ENCODE measurements at places on chromosomes 7 and 10.
A peak's percentile ranks its signal among the peaks of the same experiment; 100 is the strongest.

- no peak for DNase-seq
Observed at GRCh38 chr7:28362812-28363211, 49.5 kb upstream of the CREB5 start.

DNA sequence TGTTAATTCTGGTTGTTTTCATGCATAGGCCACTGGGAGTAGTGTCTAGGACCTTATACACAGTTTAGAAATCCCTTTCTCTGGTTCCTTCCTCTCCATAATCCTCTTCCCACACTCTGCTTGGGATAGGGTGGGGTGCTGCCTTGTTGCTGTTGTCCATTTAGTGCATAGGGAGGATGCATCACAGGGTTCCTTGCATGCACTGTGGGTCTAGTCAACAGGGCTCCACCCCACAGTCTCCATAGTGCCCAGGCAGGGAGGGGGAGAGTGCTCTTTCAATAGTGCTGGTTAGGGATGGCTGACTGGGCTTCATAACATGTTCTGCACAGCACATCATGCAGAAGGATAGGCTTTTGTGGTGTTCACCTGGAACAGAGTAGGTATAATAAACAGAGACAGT, 81.1 kb downstream of the ARHGAP12 start:
- no peak for DNase-seq

DNA sequence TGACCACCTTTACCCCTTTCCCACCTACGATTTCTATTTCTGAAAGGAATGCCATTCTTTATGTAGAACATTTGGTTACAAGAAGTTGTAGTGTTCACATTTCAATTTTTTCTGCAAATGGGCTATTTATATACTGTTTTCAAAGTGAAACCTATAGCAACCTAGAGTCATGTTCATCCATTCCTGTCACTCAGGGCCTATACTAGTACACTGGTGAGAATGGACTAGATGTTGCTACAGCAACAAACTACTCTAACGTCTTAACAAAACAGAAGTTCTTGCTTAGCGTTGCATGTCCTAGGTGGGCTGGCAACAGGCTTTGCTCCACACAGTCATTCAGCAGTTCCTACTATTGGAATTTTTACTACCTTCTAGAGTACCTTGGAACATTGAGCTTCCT, 16.3 kb downstream of the CASD1 start:
- DNase-seq, result no peak

DNA sequence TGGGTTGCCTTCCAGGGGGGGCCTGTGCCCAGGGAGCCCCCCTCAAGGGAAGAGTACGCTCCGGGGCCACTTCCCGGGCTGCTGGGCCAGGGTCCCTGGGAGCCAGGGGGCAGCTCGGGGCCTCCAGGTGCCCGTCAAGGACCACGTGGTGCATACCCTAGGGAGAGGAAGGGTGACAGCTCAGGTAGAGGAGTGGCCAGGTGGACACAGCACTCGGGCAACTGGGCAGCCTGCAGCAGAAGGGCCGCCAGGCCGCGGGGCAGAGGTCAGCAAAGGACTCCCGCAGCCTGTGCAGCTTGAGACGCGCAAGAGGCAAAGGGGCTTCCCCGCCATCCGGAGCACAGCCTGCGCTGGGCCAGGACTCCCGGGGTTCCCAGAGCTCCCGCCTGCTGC, 26.4 kb downstream of the AP5Z1 start:
- DNase-seq, result no peak

DNA sequence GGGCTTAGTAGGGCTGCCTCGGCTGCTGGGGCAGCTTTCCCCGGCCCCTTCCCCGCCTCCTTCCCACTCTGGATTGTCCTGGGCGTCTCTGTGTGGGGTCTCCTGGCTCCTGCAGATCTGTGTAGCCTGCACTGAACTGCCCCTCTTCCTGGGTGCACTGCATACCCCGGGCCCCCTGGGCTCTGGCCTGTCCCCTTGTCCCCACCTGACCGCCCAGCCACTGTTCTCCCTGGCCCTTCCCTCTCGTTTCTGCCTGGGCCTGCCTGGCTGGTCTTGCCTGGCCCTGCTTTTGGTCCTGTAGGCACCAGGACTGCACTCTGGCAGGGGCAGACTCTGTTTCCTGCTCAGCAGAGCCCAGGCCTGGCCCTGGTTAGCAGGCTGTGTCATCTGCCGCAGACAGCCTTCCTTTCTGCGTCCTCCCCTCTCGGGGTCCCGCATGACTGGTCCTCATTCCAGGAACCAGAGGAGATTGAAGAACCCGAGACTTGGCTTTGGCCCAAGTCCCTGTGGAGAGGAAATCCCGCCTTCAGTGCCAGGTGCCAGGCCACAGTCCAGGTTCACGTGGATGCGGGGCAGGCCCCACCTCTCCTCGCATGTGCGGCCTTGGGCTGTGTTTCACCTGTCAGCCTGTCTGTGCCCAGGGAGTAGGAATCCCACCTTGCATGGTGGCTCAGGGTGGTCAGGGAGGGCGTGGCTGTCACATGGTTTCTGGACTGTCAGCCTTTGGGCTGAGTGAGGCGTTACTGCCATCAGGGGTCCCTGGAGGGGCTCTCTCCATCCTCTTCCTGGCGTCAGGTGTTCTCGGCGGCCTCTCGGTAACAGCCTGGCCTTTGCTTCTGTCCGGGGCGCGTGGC, 9.2 kb downstream of the INPP5A start:
- DNase-seq, result no peak

DNA sequence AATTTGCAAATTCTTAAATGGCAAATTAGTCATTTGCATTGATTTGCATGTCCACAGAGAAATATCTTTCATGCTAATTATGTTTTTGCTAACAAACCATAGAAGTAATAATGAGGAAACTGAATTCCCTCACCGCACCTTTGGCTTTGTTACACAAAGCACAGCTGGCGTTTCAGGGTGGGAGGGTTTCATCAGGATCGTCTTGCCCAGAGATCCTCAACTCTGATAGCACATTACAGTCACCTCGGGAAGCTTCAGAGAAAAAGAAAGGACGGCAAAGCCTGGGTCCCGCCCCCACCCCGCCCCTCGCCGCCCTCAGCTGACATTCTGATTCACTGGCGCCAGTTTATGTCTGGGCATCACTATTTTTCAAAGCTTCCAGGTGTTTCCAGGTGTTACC, 119.4 kb downstream of the PTPRN2 start:
- no peak for DNase-seq

- DNase-seq, result no peak
Observed at GRCh38 chr10:68345621-68346020, 12.9 kb upstream of the PBLD start.

- no peak for DNase-seq
Observed at GRCh38 chr10:118633786-118634185, 38.3 kb upstream of the PRLHR start.

DNA sequence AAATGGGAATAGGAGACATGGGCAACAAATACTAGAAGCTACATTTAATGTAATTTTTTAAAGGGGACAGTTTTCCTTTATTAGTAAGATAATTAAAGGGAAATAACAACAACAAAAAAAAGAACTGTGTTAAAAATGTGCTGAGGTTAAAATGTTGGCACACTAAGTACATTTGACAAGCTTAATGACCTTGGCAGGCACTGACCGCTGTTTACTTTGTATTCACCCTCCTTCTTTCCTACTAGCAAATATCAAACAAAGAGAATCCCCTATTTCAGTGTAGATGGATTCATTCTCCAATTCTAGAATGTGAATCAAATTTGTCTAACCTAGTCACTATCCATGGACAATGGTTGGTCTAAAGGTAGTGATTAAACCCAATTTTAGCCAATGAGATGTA, 77.5 kb upstream of the TOMM7 start:
- no peak for DNase-seq

DNA sequence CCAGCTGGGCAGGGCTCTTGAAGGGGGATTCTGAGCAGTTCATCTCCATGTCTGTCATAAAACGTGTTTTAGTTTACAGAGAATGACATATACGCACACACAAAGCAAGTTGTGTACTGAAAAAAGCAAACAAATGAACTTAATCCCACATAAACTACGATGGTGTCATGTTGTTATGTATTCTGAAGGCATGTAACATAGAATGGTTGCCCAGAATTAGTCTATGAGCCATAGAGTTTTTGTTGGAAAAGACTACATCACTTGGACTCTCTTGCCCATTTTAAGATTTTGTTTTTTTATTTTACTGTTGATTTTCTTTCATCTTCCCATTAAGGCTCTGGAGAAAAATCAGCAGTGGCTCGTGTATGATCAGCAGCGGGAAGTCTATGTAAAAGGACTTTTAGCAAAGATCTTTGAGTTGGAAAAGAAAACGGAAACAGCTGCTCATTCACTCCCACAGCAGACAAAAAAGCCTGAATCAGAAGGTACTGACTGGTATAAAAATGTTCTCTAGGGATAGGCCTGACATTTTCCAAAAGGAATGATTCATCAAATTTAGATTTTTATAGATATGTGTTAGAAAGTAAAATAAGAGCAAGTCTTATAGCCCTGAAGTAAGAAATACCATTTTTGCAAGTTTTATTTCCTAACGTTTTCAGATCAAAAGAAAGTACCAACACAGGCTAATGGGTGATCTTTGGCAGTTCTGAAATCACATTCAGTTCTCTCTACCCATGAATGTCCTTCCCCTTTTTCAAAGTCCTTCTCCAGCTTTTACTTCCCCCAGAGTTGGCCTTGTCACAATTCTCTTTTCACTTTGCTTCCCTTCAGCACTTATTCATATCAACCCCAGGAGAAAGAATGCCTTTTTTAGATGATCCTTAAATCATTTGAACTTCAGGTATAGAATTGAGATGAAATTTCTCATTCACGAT, 18.9 kb downstream of the CEP55 start:
- no peak for DNase-seq

- no peak for DNase-seq
Observed at GRCh38 chr10:132804287-132804686, 18.3 kb upstream of the NKX6-2 start.

DNA sequence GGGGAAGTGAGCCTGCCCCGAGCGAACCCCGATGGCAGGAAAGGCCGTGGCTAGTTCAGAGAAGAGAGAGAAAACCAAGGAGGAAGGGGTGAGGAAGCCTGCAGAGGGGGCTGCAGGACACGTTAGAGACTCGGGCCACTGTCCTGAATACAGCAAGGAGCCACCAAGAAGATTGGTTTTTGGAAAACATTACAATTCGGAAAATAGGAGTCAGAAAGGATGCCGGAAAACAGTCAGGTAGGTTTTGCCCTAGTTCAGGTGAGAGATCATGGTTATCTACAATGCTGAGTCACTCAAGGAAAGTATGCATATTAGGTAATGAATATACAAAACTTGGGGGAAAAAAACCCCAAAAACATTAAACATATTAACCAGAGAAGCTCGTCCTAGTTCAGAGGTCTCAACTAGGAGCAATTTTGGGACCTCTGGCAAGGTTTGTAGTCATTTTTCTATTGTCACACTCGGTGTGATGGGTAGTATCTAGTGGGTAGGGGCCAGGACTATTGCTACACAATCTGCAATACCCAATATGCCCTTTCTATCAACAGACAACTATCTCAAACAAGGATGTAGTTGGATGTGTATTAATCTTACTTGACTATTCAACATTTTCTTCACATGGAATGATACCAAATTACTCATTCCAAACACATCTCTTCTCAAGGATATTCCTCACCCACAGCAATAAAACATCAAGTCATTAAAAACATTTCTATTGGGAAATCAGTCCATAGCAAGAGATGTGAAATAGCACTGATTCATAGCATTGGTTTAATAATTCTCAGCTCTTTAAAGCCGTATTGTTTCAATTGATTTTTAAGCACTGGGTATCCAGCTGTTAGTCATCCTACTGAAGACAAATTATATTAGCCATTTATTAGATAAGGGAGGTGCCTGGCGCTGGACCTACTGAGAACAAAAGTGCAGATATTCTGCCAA, 74.4 kb upstream of the RSU1 start:
- DNase-seq, result no peak

- DNase-seq, result no peak
Observed at GRCh38 chr7:79930604-79931003, 204.0 kb upstream of the GNAI1 start.

- DNase-seq, result peak; percentile 17
Observed at GRCh38 chr7:39709768-39710311, 86.5 kb downstream of the RALA start.

GRCh38 chr7:111137296-111138192, 46.6 kb downstream of the LRRN3 start:
- no peak for DNase-seq

DNA sequence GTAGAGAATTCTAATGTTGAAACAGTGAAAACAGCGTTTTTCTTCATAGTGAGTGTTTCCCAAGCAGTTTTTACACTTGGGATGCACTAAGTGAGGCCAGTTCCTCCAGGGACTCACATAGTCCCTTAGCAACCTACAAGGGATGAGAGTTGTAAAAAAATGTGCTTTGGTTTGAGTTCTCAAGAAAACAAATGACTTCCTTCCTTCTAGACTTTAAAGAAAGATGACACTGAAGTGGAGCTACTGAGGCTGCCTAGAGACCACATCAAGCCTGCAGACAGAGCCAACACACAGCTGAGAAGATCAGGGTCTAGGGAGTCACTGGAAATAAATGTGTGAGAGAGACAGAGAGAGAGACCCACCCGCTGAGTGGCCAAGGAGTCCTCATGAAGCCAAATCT, 264.4 kb downstream of the TNS3 start:
- no peak for DNase-seq

- DNase-seq, result no peak
Observed at GRCh38 chr7:48097521-48098231, 8.6 kb downstream of the UPP1 start.

DNA sequence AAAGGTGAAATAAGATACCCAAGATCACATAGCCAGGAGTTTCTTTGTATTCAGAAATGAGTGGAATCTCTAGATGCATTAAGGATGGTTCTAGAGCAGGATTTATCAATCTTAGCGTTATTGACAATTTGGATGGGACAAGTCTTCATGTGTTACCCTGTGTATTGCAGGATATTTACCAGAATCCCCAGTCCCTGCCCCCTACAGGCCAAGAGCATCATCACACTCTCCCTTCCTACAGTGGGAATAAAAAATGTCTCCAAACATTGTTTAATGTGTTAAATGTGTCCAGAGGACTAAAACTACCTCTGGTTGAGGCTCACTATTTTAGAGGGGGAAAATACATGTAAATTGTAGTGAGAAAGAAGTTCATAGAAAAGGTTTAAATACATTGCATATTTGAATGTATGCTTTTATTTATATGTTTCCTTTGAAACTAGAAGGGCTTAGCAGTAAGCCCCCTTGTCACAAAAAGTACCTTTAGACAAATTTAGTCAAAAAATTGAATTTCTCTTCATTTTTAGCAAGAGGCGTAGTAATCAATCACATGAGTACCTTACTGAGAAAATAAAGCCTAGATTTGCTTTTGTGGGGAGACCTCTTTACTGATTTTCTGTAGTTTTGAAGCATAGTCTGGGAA, 141.2 kb downstream of the MLLT10 start:
- DNase-seq, result peak; percentile 47

- DNase-seq, result no peak
Observed at GRCh38 chr10:112950714-112951358, 789 bp downstream of the TCF7L2 start.

- DNase-seq, result no peak
Observed at GRCh38 chr10:95537542-95537927, 23.6 kb downstream of the SORBS1 start.

- DNase-seq, result no peak
Observed at GRCh38 chr10:117755659-117756014, 213.1 kb downstream of the EMX2 start.
